ENCODE measurements at places on chromosomes 16 and 17.

DNA sequence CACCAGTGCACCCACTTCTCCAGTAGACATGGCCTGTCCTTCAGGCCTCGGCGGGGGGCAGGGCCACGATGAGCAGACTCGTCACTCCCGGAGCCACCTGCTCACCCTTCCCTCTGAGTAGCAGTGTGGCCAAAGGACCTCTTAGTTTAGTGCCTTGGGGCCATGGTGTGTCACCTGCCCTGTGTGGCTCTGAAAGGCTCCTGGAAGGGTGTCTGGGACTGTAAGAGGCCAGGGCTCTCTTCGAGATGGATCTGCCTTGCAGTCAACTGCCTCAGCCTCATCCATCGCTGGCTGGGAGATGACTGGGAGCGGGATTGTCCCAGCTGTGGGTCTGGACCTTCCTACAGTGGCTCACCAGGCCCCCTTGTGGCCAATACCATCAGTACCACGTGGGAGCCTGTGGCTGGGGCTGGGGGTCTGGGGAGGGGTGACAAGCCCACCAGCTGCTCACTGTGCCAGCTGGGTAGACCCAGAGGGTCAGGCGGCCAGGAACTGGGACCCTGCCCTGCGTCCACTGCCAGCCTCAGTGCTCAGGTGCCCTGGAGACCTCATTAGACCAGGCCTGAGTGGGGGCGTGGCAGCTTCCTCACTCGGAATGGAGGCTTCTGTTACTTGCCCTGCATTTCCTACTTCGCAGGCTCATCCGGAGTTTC, 133.4 kb downstream of the OR1D5 start:
- no peak for DNase-seq

GRCh38 chr17:55005520-55005919, 37.0 kb downstream of the STXBP4 start:
- no peak for DNase-seq

DNA sequence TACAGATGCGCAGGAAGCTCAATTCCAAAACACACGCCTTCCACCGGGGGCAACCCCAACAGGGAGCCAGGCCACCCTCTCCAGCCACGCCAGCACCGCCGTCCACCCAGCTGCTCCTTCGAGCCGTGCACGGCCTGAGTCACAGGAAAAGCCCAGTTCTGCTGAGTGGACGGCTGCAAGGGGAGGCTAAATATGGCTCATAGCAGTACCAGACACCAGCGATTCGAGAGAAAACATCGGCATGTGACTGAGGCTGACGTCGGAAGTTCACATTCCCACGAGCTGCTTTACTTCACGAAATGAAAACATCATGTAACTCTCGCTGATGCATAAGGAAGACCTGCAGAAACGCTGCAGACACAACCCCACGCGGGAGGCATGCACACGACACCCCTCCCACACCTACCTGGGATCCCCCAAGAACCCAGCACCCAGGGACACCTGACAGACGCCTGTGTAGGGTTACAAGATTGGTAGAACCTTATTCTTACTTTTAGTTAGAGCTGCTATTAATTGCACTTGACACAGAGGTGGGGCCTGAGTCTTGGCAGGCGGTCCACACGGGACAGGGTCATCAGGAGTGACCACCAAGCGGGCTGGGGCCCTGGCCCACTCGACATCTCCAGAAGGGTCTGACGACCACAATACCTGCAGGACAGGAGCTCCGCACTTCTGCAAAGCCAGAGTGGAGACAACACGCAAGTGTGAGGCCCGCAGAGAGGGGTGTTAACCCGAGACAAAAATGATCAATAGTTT, 116.8 kb downstream of the ANKRD11 start:
- peak; percentile 79 for DNase-seq

- DNase-seq = no peak
These were observed 1795.9 kb downstream of the TP53TG3F start for GRCh38 chr16:35255186-35255803.

DNA sequence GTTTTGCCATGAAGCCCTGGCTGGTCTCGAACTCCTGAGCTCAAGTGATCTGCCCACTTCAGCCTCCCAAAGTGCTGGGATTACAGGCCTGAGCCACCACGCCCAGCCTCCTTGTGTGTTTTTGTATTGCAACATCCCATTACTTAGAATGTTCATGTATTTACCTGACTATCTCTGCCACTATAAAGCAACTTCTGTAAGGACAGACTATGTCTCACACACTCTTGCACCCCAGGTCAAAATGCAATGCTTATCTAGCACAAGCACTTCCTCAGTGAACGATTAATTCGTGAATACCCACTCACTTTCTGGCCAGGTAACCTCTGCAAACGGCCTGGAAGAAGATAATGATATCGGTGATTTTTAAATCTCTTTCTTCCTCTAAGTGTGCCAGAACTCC, 82.6 kb downstream of the NDEL1 start:
- no peak for DNase-seq

- no peak for DNase-seq
These were observed 983 bp downstream of the VAT1L start for GRCh38 chr16:77789085-77790008.

GRCh38 chr17:36535669-36536081, 888 bp downstream of the PIGW start:
- DNase-seq = no peak

GRCh38 chr16:81445143-81445961, 744 bp downstream of the CMIP start:
- no peak for DNase-seq

Data from ascending aorta (tissue), 2 donors.